NCI-H446 treated with DMSO at 0.1 percent for 48 hours (cell line): ENCODE measurements at places on chromosomes 6 and 20.

DNA sequence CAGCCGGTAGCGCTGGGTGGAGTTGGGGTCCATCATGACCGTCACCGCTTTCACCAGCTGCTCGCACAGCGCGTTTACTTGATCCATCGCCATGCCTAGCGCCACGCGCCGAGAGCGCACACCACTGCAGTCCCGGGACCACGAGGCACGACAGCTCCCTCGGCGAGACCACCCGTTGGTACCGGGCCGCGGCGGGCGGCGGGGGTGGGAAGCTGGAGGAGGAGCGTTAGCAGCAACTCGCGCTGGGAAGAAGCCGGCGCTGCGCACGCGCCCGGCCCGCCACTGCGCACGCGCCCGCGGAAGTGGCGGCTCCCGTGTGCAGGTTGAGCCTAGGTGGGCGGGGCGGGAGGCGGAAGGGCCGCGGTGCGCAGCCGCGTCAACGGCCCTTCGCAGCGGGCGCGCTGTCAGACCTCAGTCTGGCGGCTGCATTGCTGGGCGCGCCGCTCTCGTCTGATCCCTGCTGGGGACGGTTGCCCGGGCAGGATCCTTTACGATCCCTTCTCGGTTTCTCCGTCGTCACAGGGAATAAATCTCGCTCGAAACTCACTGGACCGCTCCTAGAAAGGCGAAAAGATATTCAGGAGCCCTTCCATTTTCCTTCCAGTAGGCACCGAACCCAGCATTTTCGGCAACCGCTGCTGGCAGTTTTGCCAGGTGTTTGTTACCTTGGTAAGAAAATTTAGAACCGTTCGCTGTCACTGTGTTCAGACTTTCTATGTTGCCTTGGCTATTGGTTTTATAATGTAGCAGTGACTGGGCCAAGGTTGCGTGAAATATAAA lies at the start of the genes POLH and XPO5:
Gene POLH, plus strand, starts transcription at position 414 of the 780 bp plus-strand sequence. CDS start 6,135 bp downstream, outside the sequence.
Gene XPO5, minus strand, starts transcription at position 267 of the 780 bp plus-strand sequence. Its CDS starts 174 bp downstream, at position 93.
- peak; percentile 85 for DNase-seq

DNA sequence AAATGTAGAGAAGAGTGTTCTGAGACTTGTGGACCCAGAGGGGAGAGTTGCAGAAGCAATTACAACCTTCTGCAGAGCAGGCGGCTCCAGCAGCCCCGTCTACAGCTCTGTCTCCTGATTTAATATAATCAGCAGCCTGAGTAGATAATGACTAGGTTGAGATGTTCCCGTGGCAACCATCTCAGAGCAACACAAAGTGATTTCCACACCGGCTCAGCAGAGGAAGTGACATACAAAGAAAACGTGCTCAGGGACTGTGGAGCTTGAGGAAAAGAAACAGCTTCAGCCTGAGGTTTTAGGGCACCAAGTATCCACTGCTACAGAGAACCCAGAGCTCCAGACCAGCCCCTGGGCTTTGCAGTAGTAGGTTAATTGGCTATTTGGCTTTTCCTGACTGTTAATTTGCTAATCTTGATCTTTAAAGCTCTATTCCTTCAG lies 136.4 kb downstream of the MTFR2 start:
- no peak for DNase-seq

DNA sequence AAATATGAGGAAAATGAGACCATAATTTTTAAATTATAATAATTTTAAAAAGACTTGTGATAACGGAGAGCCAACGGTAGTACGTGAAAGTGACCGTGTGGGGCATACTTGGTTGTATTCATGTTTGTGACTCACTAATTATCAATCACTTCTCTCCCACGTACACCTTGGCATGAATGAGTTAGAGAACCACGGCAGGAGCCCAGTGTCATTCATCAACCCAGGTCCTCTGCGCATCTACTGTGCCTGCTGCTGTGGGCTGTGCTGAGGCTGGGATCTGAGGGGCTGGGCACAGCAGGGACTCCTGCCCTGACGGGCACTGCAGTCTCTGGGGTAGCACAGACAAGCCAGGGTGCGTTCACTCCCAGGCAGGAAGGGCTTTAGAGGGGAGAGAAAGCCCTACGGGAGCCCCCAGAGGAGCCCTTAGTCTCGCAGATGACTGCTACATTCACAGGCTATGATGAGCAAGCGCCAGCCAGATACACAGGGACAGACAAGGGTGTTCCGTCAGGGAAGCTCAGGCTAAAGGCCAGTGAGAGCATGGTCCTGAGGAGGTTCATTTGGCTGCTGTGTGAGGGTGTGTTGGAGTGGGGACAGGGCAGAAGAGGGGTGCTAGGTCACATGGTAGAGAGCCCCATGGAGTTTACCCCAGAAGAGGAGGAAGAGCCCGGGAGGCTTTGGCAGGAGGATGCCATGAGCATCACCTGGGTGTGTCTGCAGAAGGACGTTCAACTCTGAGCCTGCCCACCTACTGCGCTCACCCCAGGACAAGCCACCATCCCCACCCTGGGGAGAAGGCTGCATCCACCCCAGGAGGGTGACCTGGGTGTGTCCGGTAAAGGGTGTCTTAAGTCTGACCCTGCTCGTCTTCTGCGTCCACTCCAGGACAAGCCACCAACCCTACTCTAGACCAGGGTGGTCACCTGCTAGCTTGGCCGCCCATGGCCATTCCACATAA lies 8.2 kb upstream of the RPS6KA2 start:
- no peak for DNase-seq

- DNase-seq: no peak
Measured at GRCh38 chr6:118826096-118826495, 67.9 kb upstream of the ASF1A start.

DNA sequence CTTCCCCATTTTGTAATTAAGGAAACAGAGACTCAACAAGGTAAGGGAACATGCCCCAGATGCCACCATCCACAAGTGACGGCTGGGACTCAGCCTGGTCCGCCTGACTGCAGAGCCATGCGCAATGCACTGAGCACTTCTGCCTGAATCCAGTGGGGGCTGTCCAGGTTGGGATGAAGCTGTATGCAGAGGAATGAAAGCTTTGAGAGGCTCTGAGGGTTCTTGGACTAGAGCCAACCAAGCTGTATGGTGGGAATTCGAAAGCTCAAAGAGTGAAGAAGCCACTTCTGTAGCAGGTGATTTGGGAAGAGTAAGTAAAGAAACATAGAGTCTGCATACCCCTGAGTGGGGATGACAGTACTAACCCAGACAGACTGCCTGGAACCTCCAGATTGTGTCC lies 127.6 kb upstream of the AKAP12 start:
- DNase-seq: no peak

- DNase-seq: no peak
Measured at GRCh38 chr6:170256641-170257040, 34.2 kb downstream of the DLL1 start.

- no peak for DNase-seq
Measured at GRCh38 chr20:59385038-59385437, 84.6 kb downstream of the EDN3 start.

DNA sequence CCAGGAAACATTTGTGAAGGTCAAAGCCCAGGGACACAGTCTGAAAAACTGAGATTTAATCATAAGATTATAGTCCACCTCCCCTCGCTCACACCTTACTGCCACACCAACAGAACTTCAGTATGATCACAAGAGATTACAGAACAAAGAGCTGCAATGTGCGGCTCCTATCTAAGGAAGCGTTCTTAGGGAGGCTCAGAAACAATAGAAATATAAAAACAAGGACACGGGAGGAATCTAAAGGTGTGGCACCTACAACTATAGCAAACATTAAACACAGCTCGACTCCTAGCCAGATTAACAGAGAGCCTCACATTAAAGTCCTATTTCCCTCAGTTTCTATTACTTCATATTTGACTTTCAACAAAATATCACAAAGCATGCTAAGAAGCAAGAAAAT lies 40.4 kb upstream of the THEMIS start:
- no peak for DNase-seq

- DNase-seq: no peak
Measured at GRCh38 chr6:80335121-80335531, 228.7 kb downstream of the BCKDHB start.

GRCh38 chr6:136962661-136963060 lies 40.6 kb downstream of the SLC35D3 start:
- peak; percentile 72 for DNase-seq

- DNase-seq: no peak
Measured at GRCh38 chr6:147564556-147564955, 56.1 kb downstream of the SAMD5 start.

DNA sequence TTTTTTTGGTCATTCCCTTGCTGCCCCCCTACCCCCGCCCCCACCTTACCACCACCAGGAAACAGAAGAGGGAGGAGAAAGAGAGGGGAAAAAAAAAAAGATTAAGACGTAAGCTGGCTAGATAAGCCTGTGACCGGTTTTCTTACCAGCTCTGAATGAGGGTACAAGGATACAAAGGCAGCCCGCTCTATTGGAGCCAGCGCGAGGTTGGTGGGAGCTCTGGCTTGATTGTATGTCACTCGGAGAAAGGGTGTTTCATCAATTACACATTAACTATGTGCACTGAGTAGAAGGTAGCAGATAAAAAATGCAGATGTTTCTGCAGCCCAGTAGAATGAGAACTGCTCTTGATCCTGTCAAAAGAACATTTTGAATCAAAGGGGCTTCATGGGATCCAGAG lies 28.6 kb upstream of the OLIG3 start:
- DNase-seq: no peak

- DNase-seq: no peak
Measured at GRCh38 chr6:93817937-93818336, 398.6 kb upstream of the EPHA7 start.

DNA sequence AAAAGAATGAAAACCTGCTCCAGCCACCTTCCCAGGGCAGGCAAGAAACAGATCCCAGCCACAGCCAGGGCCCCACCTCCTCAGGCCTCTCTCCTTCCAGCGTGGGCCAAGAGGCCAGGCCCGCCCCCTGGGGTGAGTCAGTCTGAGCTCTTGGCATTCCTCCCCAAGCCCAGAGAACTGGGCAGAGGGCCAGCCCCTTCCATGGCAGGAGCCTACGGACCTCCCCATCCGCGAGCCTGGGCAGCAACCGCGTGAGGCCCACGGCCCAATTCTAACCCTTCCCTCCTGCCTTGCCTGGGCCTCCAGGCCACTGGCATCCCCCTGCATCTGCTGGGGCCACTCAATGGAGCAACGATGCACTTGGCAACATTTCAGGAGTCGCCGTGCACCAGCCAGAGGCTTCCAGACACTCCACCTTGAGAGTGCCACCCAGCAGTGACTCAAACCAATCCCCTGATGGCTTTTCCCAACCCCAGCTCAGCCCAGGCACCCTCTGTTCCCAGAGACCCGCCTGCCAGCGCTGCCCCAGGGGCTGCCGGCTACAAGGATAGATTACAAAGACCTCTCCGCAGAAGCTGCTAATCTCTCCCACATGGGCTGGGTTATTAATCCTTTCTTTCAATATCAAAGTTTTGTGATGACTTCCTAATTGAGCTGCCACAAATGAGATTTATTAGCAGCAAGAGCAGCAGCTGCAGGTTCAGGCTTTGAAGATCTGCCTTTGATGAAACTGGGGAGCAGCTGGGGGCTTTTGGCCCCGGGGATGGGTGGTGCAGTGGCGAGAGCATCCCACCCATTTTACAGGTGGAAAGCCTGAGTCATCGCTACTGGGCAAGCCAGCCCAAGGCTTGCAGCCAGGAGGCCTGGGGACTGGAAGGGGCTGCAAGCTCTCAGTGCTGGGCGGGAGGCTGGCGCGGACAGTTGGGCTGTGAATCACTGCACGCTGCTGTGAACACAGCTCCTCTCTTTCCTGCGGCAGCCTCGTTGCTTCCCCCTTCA lies 85.7 kb downstream of the NFATC2 start:
- DNase-seq: peak; percentile 93

GRCh38 chr6:1641343-1641885 lies 31.7 kb downstream of the FOXC1 start:
- DNase-seq: no peak

DNA sequence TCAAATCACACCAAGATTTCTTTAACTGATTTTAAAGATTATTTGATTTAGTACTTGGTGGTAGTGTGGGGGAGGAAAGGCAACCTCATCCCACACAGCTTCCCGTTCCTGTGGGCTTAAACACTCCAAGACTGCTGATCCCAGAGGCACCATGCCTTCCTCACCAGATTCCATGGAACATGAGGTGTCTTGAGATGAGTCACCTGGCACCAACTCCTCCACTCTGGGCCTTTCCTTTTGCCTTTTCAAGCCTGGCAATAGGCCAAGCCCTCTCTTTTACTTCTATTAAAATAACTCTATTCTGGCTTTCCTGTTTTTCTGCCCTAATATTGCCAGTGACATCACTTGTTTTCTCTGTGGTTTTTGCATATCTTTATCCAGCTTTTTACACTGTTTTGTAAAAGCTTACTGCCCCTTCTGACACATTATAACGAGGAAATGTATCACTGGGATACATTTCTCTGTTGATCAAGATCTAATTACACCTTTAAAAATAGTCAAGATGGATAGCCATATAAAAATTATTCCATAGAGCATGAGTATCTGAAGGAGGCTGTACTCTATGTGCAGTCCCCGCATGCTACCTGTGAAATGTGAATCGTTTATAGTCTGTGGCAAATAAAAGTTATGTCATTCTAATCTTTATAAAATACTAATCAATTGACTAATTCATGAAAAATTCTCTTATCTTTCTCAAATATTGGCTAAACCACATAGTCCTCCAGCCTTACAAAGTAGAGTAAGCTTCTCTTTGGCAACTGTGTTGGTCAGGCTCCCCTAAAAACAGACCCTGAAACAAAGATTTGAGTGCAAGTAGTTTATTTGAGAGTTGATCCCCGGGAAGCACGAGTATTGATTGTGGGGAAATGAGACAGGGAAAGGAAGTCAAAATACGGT lies 257.8 kb upstream of the KCNQ5 start:
- DNase-seq: peak; percentile 71

DNA sequence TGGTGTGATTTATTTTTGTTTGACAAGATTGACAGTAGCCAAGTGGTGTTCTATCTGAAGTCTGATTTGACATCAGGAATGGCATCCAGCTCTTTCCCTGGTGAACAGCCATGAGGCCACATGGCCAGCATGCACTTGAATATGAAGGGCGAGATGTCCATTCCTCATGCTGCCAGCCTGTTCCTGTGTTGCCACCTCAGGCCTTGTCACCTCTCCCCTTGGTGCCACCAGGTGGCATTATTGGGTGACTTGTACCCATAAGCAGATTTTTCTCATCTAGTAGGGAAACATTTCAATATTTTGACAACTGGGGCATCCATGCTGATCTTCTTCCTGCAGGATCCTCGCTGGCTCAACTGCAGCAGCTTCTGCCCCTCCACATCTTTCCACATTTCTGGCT lies 199.1 kb downstream of the ERMARD start:
- DNase-seq: no peak

- DNase-seq: no peak
Measured at GRCh38 chr6:89184344-89184743, 32.8 kb downstream of the GABRR1 start.
